ENCODE measurements at places on chromosomes 2 and 18. TPM values are rescaled to one million over a fixed set of nuclear protein-coding genes. Genes with fewer than 3 reads are reported as not detected.

DNA sequence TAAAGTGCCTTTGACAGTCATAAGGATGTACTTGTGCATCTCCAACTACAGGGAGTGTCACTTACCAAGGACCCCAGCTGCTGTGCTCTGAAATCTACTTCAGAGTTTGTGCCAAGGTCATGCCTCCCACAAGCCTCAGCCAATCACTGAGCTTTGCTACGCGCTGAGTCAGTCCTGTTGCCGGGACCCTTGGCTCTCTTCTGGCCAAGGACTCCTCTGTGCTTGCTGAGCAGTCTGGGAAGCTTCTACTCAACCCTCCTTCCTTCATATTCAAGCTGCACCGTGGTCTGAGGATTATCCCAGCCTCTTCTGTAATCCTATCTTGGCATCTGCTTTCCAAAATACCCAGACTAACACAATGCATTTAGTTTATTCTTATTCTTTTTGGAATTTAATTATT lies 398.9 kb upstream of the FANCL start:
- no peak for ATAC-seq

GRCh38 chr2:67046591-67046990 lies 350.5 kb upstream of the ETAA1 start:
- ATAC-seq = no peak

- ATAC-seq = no peak
These were observed 189.5 kb upstream of the HDAC4 start for GRCh38 chr2:239590276-239590675.

DNA sequence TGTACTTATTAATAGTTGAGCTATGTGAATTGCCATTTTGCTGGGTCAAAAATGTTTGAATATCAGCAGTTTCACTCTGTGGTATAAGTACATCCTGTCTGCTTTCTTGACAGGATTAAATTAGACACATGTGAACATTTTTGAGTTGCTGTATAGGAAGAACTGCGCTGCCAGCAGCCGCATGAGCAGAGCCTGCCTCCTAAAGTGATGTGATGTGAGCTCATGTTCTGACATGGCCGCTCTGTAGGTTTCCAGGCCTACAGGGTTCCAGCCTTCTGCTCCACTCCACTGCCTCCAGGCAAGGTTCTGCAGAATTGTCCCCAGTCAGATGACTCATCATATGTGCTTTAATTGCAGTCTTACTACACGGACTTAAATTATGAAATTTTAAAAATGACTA lies 119.7 kb upstream of the NFATC1 start:
- peak; percentile 33 for ATAC-seq

- ATAC-seq = no peak
These were observed 196.1 kb downstream of the ZNF407 start for GRCh38 chr18:74793746-74794145.

GRCh38 chr2:134433979-134434378 lies 180.1 kb downstream of the MGAT5 start:
- ATAC-seq = no peak

DNA sequence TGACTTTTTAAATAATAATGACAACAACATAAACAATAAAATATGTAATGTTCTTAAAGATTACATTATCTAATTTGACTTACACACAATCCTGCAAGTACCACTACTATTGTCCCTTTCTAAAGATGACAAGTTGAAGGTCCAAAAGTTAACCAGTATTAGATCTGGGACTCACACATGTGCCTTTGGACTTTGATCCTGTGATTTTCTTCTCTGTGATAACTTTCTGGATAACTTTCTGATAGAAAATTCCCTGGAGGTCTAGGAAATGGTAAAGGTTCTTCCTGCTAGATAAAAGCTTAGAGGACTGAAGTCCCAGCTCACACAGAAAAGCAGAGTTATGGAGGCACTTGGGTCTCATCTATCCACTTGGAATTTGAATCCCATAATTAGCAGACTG lies 311.9 kb upstream of the KLHL29 start:
- no peak for ATAC-seq

DNA sequence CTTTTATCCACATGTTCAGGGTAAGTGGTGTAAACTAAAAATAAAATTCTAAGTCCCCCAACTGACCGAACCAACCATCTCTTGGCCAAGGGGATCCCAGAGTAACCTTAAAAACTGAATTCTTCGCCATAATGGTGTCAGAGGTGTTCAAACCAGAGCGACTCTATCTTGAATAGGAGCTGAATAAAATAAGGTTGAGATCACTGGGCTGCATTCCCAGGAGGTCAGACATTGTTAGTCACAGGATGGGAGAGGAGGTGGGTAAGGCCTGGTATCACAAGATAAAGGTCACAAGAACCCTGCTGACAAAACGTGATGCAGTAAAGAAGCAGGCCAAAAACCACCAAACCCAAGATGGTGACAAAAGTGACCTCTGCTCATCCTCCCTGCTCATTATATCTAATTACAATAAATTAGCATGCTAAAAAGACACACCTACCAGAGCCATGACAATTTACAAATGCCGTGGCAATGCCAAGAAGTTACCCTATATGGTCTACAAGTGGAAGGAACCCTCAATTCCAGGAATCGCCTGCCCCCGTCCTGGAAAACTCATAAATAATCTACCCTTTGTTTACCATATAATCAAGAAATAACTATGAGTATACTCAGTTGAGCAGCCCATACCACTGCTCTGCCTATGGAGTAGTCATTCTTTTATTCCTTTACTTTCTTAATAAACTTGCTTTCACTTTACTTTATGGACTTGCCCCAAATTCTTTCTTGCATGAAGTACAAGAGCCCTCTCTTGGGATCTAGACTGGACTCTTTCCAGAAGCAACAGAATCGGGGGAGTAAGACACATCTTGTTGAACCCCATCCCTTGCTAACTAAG lies 302.4 kb downstream of the STK39 start:
- no peak for ATAC-seq

DNA sequence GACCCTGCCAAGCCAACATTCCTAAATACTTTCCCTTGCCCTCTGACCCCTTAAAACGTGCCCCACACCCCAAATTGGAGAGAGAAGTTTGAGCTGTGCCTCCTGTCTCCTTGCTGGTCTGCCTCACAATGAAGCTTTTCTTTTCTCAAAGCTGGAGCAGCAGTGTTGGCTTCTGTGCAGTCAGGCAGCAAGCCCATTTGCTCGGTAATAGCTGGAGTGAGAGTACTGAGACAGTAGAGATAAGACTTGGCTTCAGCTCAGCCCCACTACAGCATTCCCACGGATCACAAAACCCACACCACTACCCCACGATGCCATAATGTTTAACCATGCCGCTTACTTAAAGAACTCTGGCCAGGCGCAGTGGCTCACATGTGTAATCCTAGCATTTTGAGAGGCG lies 73.0 kb downstream of the NCAPH start:
- ATAC-seq = no peak

DNA sequence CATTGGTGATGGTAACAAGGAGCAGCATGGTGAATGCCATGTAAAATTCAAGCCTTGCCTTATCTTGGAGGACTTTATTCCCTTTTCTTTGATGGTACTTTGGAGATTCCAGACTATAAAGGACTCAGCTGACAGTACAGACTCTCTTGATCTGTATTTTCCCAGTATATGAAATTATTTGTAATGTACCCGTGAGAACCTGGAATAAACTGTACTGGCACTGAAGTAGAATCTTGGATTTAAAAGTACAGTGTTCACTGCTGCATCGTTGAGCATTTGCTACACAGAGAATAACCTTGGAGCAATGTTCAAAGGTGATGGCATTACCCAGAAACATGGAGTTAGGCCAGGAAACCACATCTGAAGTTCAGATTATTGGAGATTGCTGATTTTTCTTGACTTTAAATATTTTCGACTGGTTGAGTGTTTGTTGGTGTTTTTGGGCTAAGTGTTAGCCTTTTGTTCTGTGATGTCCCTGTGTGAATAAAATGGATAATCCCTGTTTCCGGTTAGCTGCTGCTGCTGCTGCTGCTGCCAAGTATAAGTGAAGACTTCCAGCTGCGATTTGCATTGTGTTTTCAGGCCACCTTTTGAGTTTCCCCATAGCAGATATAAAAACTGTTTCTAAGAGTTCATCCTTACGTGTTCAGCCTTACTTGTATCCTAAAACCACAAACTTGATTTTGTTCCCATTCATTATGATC lies 122.0 kb downstream of the SPTBN1 start:
- ATAC-seq = no peak

DNA sequence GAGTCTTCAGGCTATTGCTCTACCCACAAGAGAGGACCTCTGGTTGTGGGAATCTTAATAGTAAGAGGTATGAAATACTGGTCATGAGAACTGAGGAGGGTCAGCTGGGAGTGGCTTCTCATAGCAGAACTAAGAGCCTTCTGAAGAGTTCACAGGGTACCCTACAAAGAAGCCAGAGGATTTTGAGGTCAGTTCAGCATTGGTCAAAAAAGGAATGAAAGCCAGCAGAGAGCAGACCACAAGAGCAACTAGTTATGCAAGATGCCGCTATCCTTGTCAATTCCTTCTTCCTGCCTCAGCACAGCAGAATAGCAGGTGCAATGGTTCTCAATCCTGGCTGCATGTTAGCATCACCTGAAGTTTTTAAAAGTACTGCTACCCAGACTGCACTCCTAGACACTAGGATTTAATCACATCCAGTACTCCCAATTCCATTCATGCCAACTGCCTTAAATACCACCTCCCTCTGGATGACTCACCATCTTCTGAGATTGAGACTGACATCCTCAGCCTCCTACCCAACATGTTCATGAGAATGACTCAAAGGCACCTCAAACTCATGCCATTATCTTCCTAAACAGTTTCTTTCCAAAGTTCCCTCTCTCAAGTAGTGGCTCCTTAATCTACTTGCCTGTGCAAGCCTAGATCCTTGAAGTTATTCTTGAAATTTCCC lies 81.0 kb upstream of the RBMS1 start:
- ATAC-seq = no peak

- no peak for ATAC-seq
These were observed 138.4 kb downstream of the EIPR1 start for GRCh38 chr2:3238951-3239841.

- ATAC-seq = no peak
These were observed 55.4 kb downstream of the MAP4K3 start for GRCh38 chr2:39381653-39382052.

HOXD3 gene
- total RNA-seq = 8.9 TPM

ERMN gene
- 0.16 TPM for total RNA-seq

MOGAT1 gene
- total RNA-seq = not detected

EFEMP1 gene
- total RNA-seq = 3.0 TPM

NT5C1B gene
- total RNA-seq = 0.38 TPM

GTF2A1L gene
- total RNA-seq = 0.69 TPM

EHD3 gene
- total RNA-seq = 7.3 TPM

MYOM1 gene
- 0.42 TPM for total RNA-seq

TRIM43 gene
- 0.32 TPM for total RNA-seq

VIT gene
- not detected for total RNA-seq

Measured in motor neuron (in vitro differentiated cells).